ENCODE measurements at places on chromosomes 5 and 9.

GRCh38 chr9:121743441-121744001 lies 92.1 kb downstream of the DAB2IP start:
- DNase-seq: no peak

DNA sequence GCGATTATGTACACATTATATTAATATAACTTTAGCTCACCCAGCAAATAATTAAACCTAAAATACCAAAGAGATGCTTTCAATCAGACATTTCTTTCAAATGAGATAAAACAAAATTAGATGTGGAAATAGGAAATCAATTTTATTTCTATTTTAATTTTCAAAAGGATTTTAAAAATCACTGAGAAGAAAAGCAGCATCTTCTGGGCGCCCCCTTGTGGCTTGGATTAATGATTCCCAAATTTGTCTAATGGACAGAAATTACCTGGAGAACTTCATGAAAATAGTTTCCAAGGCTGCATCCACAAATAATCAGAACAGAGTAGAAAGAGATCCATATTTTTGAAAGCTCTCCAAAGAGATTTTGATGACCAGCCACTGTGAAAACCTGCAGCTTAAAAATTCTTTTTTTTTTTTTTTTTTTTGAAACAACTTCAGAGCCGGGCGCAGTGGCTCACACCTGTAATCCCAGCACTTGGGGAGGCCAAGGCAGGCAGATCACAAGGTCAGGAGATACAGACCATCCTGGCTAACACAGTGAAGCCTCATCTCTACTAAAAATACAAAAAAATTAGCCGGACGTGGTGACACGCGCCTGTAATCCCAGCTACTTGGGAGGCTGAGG lies 50.9 kb upstream of the CEMIP2 start:
- peak; percentile 35 for DNase-seq

GRCh38 chr5:133032852-133033742 lies 6.7 kb upstream of the ZCCHC10 start:
- DNase-seq: no peak

- no peak for DNase-seq
Observed at GRCh38 chr5:9919306-9920030, 289.3 kb upstream of the TAS2R1 start.

DNA sequence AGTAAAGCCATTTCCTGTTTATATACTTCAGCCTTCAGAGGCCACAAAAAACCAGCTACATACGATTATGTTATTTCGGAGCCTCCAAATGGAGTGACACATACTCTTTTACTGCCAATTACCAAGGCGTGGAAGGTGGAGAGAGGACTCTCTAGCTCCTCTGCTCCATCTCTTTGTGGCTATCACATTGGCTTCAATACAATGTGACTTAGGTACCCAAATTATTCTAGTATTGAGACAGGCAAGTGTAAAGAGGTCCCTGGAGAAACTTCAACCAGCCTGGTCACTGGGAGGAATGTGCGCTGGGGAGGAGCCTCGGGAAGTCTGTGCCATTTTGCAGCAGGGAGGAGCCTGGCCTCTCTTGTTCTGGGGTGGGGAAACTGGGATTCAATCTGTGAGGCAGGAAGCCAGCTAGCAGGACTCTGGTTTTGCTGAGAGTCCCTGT lies 85.8 kb upstream of the TAS2R1 start:
- DNase-seq: no peak

DNA sequence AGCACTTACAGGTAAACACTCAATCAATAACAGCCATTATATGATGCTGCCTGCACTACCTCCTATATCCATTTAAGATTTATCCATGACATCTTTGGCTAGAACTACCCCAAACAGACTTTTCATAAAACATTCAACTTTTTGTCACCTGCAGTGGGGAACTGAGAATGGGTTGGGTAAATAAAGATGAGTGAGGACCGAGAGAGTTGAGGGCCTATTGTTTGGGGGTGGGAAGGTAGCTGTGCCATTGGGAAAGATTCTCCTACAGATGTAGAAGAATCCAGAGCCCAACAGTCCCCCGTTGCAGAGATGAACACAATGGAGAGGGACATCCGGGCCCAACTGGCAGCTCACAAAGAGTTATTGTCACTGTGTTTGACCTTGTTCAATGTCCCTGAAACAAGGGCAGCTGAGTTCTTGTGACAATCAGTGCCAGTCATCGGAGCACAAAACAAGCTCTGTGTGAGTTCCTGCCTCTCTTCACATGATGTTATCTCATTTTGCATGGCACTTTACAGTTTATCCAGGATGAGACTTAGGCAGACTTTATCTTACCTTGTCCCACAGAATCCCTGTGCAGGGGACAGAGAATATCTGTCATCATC lies 11.5 kb upstream of the SLC31A2 start:
- DNase-seq: no peak

GRCh38 chr5:34533582-34534522 lies 122.3 kb upstream of the RAI14 start:
- no peak for DNase-seq

- no peak for DNase-seq
Observed at GRCh38 chr9:35688558-35689541, 875 bp downstream of the TPM2 start.

- no peak for DNase-seq
Observed at GRCh38 chr9:738209-738915, 103.1 kb upstream of the DMRT1 start.

DNA sequence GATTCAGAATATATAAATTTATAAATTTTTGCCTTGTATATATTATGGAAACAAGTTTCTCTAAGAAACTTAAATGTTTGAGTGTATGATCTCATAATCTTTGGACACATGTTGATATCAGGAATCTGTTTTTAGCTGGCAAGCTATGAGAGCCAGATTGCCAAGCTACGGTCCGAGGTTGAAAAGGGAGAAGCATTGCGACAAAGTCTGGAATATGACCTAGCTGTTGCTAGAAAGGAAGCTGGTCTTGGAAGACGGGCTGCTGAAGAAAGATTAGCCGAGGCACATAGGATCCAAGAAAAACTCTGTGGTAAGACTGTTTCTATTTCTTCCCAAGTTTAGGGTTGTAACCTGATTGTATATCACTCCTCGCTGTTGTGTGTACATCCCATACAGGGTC lies 25.9 kb downstream of the CCDC171 start:
- no peak for DNase-seq

GRCh38 chr9:133904346-133905090 lies 87.6 kb downstream of the VAV2 start:
- DNase-seq: no peak

DNA sequence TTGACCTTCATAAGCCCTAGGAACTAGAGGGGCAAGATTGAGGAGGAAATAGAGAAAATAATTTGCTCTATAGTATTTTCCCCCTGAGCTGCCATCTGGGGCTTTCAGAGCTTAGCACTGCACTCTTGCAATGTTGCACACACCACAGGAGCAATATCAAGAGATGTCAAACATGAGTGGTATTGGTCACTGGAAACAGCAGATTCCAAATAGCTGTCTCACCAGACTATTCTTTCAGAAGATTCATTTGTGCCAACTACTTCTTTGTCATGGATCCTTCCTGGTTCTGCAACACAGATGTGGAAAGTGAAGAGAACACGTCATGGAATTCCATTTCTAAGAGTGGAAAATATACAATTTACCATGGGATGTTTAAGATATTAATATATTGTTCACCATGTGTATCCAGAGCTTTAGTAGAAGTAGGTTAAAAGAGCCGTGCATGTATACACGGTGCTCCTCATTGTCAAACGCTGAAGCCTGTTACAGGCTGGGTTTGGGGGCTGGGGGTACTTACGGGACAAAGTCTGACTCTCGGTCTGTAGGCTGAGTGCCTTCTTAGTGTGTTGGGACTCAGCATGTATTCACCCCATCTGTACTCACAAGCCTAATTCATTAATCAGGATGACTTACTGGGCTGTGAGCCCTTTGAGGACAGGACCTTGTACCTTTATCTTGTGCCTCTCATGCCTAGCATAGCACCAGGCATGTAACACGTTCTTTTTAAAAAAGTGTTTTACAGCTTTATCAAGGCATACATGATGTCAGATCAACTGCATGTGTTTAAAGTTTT lies 31.4 kb upstream of the GDNF start:
- no peak for DNase-seq

DNA sequence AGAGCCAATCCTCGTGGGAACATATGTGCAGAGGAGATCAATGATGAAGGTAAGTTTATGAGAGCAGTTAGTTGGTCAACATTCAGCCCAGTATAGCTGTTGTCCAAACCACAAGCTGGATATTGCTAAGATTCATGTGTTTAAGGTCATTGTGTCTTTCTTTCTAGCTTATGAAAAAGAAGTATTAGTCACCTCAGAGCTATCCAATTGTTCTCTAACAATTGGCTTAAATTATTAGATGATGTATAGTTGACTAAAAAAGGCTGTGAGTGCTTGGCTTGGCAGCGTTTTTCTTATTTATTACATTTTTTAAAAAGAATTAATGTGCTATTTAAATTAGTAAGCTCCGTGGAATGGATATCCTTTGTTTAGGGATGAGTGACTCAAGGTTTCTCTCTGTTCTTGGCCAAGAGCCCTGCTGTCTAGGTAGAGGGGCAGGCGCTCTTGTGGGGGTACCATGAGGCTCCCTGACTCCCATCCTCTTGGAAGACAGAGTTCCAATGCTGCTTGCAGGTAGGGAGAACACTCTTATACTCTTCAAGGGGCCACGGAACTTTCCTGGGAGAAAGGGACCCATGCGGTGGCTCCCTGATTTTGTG lies 487.4 kb downstream of the IRX1 start:
- DNase-seq: no peak

DNA sequence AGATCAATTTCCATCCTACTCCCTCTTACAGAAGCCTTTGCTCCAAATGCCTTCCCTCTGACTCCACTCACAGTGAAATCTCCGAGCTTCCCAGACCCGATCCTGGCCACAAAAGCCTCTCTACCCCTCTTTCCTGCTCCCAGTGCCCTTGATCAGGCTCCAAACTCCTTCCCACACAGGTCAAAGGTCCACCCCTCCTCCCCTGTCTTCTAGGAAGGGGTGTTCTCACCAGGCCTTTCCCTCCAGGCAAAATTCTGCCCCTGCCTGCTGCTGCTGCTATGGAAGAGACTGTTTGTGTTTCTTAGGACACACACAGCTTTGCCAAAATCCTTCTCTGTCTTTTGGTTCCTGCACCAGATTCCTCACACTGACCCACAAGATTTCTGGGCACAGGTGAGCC lies 85.8 kb upstream of the ALDH1A1 start:
- no peak for DNase-seq

GRCh38 chr5:96566833-96567587 lies 95.2 kb upstream of the CAST start:
- no peak for DNase-seq

GRCh38 chr5:102106599-102106998 lies 189.5 kb downstream of the SLCO4C1 start:
- no peak for DNase-seq

GRCh38 chr5:175873088-175873454 lies 1.7 kb downstream of the CPLX2 start:
- no peak for DNase-seq

DNA sequence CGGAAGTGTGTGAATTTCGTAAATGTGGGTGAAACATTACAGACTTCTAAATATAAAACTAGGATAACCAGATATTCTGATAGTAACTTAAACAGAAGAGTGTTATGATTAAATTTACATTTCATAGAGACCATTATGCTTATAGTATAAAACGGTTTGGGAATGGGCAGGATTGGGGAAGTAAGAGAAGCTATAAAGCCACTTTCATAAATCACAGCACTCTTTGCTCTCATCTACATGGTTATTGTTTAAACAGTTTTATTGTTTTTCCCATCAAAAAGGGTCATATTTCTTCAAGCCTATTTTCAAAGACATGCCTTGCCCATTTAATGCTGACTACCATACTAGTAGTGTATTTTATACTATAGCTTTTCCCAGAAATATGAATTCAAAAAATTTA lies 9.2 kb downstream of the ZFR start:
- no peak for DNase-seq

GRCh38 chr9:130090915-130091314 lies 37.2 kb downstream of the GPR107 start:
- no peak for DNase-seq

GRCh38 chr9:75462866-75463265 lies 374.6 kb downstream of the OSTF1 start:
- no peak for DNase-seq

DNA sequence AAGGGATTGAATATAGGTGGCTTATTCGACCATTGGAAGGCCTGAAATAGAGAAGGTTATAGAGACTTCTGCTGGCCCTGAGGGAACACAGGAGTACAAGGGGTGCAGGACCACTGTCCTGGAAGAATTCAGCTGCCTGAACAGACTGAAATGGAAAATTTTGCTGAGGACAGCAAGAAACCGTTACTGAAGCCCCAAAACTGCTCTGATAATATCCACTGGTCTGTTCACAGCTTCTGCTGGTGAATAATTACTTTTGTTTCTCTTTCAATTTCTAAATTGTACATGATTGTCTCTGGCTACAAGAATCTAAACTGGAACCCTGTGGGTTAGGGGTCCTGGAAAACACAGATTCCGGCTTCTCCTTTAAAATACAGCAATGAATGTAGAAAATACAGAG lies 218.5 kb upstream of the CDH12 start:
- DNase-seq: no peak

DNA sequence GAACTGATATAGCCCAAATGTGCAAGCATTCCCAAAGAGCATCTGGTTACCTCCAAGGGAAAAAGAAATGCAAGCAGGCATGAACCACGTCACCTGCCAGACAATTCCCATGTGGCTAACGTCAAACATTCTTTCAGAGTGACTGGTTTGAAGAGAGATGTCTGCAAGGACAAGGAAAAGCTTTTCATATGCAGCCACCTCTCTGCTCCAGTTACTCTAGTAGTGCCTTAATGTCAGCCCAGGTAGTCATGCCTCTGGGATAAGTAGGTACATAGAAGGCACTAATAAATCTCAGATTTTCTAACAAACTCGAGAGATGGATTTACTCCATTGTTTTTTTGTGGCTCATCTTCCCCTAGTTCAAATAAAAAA lies 96.8 kb upstream of the IFNK start:
- no peak for DNase-seq

GRCh38 chr9:15116130-15116580 lies 190.9 kb downstream of the TTC39B start:
- DNase-seq: no peak

Measured in stimulated activated CD4-positive, alpha-beta T cell treated with anti-CD3 and anti-CD28 coated beads, Interleukin-4, amount 100 ng/mL, for 4 hours (primary cell).